ENCODE measurements at places on chromosomes 3 and 15.

GRCh38 chr15:35182841-35183479 lies 97.9 kb upstream of the NANOGP8 start:
- no peak for DNase-seq

DNA sequence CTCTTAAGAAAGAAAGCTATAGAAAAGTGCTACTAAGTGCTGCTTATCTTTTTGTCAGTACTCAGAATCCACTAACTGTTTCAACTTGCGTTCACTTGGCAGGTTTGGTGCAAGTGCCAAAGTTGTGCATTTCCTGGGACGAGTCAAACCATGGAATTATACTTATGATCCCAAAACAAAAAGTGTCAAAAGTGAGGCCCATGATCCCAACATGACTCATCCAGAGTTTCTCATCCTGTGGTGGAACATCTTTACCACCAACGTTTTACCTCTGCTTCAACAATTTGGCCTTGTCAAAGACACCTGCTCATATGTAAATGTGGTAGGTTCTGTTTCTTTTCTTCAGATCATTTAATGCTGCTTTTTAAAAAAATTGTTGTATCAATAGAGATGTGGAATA lies 32.6 kb downstream of the GYG1 start:
- no peak for DNase-seq

DNA sequence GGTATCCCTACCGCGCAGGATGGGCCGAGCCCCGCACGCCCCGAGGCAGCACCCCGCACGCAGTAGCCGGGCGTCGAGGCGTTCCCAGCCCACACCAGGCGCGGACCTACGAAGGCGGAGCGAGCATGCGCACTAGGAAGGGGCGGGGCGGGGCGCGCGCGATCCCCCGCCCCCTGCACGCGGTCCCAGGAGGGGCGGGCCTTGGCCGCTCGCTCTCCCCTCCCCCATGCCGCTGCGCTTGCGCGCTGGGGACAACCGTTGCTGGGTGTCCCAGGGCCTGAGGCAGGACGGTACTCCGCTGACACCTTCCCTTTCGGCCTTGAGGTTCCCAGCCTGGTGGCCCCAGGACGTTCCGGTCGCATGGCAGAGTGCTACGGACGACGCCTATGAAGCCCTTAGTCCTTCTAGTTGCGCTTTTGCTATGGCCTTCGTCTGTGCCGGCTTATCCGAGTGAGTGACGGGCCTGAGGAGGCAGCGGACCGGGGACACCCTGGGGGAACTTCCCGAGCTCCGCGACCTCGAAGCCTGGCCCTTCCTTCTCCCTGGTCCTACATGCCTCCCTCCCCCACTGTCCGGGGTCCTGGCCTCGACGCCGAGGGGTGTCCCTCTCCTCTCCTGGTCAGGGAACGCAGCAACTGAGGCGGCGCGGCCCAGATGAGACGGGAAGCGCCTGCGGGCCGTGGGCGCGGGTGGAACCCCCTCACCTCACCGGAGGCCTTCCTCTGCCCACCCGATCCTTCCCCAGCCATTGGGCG lies at the start of gene SPESP1:
Gene SPESP1 (plus strand): TSS at position 258 of the 755 bp plus-strand sequence. CDS start 129 bp downstream, at position 387.
- no peak for DNase-seq

- no peak for DNase-seq
These were observed 72.0 kb downstream of the RAP2B start for GRCh38 chr3:153233986-153234385.

DNA sequence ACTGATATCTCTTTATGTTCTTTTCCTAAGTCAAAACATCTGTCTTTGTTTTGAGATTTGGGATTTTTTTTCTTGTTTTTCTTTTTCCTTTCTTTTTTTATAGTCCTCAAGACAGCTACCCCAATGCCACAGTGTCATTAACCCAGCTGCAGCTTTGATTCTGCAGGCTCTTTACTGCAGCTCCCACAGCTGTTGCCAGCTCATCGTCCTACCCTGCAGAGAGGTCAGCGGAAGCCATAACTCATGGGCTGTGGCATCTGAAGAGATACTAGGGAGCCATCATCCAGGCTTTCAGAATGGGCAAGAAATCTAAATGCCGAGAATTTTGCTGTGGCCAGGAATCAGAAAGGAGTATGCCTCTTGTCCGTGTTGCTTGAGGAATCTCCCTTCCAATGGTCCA lies 44.3 kb upstream of the SLC24A5 start:
- DNase-seq = no peak

- DNase-seq = no peak
These were observed 754.1 kb downstream of the GRM7 start for GRCh38 chr3:7615043-7615442.

DNA sequence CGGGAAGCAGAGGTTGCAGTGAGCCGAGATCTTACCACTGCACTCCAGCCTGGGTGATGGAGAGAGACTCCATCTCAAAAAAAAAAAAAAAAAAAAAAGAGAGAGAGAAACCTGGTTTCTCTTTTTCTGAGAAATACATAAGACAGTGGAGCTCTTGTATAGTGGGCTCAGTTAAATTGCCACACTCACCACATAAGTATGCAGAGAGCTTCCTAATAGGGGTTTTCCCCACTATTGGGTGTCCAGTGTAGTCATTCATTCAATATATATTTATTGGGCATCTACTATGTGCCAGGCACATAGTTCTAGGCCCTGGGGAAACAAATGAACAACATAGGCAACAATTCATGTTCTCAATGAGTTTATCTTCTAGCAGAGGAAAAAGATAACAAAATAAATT lies 48.9 kb upstream of the FMN1 start:
- no peak for DNase-seq

DNA sequence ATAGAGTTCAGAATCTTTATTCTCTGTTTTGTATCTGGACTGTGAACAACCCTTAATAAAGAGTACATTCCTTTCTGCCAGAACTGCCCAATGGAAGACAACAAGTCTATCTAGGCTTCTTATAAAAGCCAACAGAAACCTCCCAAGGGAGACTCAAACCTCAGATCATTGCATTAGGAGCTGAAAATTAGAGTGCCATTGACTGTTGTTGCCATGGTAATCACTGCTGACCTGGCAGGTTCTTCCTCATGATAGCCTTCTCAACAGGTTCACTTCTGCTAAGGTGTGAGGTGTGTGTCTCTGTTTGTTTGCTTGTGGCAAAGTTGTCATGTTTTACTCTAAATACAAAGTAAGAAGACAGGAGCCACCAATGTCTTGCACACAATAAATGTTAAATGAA lies 79.2 kb downstream of the TMEM108 start:
- no peak for DNase-seq

GRCh38 chr15:49079340-49080039 lies 33.2 kb upstream of the SECISBP2L start:
- DNase-seq = no peak

DNA sequence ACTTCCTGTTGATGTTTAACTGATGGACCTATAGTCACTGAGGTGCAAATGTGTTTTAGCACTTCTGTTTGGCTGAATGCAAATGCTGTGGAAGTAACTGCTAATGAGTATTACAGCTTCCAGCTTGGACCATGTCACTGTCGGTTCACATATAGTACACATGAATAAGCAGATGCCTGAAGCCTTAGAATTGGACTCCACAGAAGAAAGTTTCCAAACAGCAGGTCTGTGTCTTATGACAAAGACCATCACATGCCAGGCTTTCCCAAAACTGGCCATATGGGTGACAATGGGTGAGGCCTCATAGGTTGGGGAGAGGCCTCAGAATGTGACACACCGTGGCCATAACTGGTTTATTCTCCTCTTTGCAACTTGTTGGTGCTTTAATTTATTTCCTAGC lies 241.8 kb downstream of the WNT5A start:
- no peak for DNase-seq

GRCh38 chr3:130905551-130905950 lies 11.7 kb downstream of the ATP2C1 start:
- no peak for DNase-seq

- no peak for DNase-seq
These were observed 56.4 kb downstream of the EFHB start for GRCh38 chr3:19877656-19878055.

- DNase-seq = no peak
These were observed 43.0 kb downstream of the LRRC49 start for GRCh38 chr15:70935631-70936030.

DNA sequence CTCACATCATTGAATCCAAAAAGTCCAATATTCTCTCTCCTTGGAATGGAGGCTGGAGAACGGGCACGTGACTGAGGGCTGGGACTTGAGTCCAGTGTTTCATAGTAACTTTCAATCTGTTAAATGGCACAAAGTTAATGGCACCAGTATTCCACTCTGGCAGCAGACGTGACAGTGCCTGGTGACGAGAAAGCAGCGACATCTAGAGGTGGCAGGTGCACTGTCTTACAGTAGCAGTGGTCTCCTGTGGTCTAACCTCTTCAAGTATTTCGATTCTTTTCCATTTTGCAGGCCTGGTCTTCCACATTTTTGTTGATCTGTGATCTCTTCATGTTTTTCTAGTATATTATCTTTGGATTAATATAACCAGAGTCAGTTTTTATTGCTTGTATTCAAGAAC lies 107.1 kb downstream of the OXSM start:
- no peak for DNase-seq

GRCh38 chr15:65979316-65979715 lies 110.0 kb downstream of the RAB11A start:
- DNase-seq = no peak

DNA sequence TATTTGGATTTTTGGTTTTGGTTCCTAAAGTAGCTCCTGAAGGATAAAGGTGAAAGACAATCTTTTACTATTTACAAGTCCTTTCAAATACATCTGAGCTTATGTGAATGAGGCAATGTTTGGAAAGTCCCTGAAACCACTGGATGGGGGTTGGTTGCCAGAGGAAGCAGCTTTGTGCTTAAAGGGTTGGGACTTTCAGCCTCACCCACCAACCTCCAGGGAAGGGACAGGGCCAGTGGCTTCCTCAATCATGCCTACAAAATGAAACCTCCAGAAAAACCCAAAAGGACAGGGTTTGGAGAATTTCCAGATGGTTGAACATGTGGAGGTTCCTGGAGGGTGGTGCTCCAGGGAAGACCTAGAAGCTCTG lies 20.9 kb upstream of the ABHD17C start:
- no peak for DNase-seq

DNA sequence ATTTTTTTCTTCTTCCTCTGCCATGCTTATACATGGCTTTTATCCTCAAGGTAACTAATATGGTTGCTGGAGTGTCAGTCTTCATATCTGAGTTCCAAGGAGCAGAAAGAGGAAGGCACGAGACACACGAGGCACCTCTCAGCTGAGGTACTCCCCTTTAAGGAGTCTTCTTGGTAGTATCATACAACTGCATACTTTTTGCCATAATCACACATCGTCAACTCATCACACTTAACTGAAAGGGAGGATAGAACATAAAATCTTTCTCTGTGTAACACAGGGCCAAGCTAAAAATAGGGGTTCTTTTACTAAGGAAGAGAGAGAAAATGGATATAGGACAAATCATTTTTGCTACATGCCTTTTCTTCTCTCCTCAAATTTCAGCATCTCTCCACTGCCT lies 104.2 kb downstream of the OXSM start:
- no peak for DNase-seq

DNA sequence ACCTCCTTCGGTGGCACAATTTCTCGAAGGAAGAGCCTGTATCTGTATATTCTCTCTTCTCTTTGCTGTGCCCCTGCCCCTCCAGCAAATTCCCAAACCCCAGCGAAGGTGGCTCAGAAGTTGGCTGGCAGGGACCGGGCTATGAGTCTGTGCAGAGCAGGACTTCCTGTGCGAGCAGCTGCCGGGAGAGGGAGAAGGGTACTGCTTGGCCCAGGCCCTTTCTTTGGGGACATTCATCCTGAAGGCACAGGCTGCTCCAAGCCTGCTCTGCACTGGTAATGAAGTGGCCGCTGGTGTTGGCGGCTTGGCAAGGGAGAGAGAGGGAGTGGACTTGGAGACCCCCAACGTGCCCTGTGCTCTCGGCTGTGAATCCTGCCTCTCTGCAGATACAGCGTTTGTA lies 1.5 kb downstream of the SLC6A11 start:
- DNase-seq = no peak

- DNase-seq = no peak
These were observed 139.8 kb downstream of the KCNMB2 start for GRCh38 chr3:178676077-178676476.

Measured in esophagus squamous epithelium (tissue), 5 donors.